SK-MEL-5 (cell line): ENCODE measurements at places on chromosomes 12 and 14. TPM values are rescaled to one million over a fixed set of nuclear protein-coding genes. Genes with fewer than 3 reads are reported as not detected.
A peak's percentile ranks its signal among the peaks of the same experiment; 100 is the strongest.

EML1 gene
- total RNA-seq: 11.1 and 12.1 TPM in 2 replicates

KRT8 gene
- total RNA-seq: 0.96 TPM in 1 of 2 replicates, not detected in the other

PGF gene
- total RNA-seq: 19.3 and 22.0 TPM in 2 replicates

PMEL gene
- total RNA-seq: 10,199 and 10,765 TPM in 2 replicates

GRCh38 chr12:124434951-124435805, 132.2 kb downstream of the NCOR2 start:
- DNase-seq: no peak

GRCh38 chr14:75213172-75213571, 36.8 kb upstream of the TMED10 start:
- DNase-seq: peak; percentile 16
